ENCODE measurements at places on chromosomes 6 and 20.
A peak's percentile ranks its signal among the peaks of the same experiment; 100 is the strongest.

- DNase-seq, result no peak
Measured at GRCh38 chr6:76867182-76867581, 596.1 kb downstream of the HTR1B start.

GRCh38 chr20:36527331-36528125 lies 13.8 kb upstream of the MYL9 start:
- DNase-seq, result no peak

GRCh38 chr6:110949679-110950285 lies 8.7 kb upstream of the GTF3C6 start:
- no peak for DNase-seq

- no peak for DNase-seq
Measured at GRCh38 chr20:58312836-58313235, 3.3 kb downstream of the RAB22A start.

- DNase-seq, result peak; percentile 16
Measured at GRCh38 chr6:81812401-81812800, 59.9 kb upstream of the TENT5A start.

DNA sequence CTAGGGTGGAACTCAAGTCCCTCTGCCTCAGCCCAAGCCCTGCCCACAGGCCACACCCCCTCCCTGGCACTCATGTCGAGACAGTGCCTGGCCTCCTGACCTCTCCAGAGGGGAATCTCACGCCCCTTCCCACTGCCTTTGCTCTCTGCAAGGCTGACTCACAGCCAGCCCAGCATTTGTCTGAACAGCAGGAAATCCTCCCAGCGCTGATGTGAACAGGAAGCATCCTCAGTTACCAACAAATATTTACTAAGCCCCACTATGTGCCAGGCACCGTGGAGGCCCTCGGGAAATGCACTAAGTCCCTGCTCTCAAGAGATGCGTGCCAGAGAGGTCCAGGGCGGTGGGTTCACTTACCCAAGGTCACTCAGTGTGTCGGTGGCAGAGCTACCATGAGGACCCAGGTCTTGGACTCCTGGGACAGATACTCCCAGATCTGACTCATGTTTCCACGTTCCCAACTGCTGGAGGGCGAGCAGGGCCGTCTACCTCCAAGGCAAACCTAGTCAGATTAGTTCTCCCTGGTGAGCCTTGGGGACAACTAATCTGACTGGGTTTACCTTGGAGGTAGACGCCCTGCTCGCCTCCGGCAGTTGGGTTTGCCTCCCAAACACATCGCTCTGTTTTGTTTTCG lies 7.8 kb downstream of the ADA start:
- no peak for DNase-seq

DNA sequence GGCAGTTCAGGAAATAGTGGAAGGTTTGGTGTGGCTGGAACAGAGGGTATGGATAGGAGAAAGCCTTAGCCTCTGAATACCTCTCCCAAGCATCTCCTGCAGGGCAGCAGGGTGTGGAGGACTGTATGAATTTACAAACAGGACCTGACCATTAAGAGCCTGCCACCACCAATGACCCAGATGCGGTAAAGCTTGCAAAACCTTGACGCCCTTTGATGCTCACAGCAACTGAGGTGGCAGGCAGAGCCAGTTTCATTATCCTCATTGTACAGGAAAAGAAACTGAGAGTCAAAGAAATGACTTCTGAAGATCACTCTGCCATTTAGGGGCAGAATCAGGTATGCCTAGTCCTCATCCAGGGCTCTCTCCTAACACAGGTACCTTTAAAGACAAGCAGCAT lies 2.4 kb downstream of the HM13 start:
- no peak for DNase-seq

- DNase-seq, result no peak
Measured at GRCh38 chr6:30157999-30158398, 3.0 kb downstream of the TRIM10 start.

- DNase-seq, result no peak
Measured at GRCh38 chr6:25984265-25984664, 21.7 kb downstream of the TRIM38 start.

GRCh38 chr20:1686151-1686748 lies 28.7 kb upstream of the SIRPG start:
- DNase-seq, result no peak

- DNase-seq, result no peak
Measured at GRCh38 chr6:147728903-147729302, 220.4 kb downstream of the SAMD5 start.

GRCh38 chr20:35601990-35602389 lies 13.6 kb upstream of the SPAG4 start:
- DNase-seq, result no peak

- DNase-seq, result no peak
Measured at GRCh38 chr6:129555206-129555832, 154.7 kb downstream of the ARHGAP18 start.

- no peak for DNase-seq
Measured at GRCh38 chr20:33443006-33443511, 504 bp downstream of the SNTA1 start.

DNA sequence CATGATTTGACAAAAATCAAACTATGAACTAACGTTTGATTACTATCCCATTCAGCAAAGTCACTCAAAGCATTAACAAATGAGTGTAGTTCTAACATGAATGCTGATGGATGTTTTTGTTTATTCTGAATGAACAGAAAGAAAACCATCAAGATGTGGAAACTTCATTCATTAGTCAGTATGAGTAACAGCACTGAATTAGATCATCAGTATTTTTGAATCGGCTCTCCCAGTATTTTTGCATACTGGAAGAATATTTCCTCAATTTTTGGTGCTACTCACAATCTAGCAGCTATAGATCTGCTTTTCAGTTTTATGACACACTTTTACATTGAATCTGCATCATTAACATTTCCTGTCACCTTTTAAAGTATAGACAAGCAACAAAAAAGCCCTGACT lies 63.8 kb upstream of the CD83 start:
- no peak for DNase-seq

- no peak for DNase-seq
Measured at GRCh38 chr20:7038029-7038428, 270.5 kb downstream of the BMP2 start.

- DNase-seq, result no peak
Measured at GRCh38 chr6:37595859-37596258, 96.2 kb upstream of the CCDC167 start.

GRCh38 chr6:142361779-142362750 lies 60.3 kb downstream of the ADGRG6 start:
- DNase-seq, result no peak

- peak; percentile 6 for DNase-seq
Measured at GRCh38 chr6:18561037-18561750, 174.0 kb downstream of the RNF144B start.

DNA sequence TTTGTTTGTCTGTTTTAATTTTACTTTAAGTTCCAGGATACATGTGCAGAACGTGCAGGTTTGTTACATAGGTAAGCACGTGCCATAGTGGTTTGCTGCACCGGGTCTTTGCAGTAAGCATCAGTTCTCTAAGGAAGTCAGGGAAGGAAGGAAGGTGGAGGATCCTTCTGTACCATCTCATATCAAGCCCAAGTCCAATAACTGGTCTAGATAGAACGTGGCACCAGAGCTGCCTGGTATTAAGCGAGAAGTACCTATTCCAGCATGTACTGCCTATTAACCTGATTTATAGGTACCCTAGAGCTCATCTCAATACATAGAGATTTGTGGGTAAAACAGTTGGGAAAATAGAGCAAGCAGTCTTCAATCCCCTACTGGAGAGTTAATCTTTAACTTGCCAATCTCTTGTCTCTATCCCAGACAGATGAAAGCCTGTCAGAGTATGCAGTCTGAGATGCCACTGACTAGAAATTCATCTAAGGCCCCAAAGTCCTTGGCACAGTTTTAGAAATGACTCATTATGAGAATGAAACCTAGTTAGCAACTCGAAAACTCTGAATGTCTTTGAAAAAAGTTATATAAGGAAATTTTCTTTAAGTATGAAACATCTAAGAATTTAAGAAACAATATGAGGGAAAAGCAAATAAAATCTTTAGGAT lies 144.9 kb downstream of the TFAP2A start:
- no peak for DNase-seq

- peak; percentile 32 for DNase-seq
Measured at GRCh38 chr6:151948002-151948743, 140.7 kb downstream of the ESR1 start.

DNA sequence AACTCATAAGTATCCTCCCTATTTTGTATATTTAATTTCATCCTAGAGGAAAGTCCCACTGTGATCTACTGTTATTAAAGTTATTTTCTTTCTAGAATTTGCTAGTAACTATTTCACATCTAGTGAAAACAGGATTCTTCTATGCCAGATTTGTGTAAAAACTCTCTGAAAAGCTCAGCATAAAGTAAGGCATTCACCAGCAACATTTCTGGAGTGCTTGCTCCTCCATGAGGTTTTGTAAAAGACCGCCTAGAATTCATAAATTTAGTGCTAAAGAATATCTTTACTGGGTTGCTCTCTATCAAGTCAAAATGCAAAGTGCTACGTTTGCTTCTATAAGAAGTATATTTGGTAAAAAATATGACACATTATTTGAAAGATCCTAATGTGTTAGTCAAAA lies 173.5 kb upstream of the IRAK1BP1 start:
- no peak for DNase-seq

DNA sequence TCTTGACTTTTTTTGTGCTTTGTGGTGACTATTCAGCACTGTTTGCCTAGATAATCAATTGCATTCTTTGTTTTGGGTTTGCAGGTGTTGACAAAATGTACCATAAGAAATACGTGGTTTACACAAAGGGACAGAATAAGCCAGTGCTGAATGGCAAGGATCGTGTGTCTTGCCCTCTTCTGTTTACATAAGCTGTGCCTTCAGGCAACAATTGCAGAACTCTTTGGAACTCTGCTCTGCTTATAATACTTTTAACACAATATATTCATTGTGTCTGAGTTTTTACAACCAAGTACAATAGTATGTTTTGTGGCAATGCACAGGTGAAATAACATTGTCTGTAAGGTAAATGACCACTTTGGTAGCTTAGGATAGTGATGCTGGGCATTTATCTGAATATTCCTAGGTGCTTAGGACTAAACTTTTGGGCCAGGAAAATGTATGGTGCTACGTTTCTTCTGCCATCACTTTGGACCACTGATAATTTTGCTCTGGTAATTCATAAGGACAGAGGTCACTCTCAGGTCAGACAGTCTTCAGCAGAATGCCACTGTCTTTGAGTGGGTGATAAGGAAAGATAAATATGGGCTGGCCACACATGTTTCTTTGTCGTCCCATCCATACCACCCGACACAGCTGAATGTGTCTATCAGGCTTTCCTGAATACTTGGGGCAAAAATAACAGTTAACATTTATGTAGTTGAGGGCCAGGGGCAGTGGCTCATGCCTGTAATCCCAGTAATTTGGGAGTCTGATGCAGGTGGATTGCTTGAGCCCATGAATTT lies 344.6 kb upstream of the IMPG1 start:
- no peak for DNase-seq

- DNase-seq, result no peak
Measured at GRCh38 chr20:10536531-10536930, 101.4 kb downstream of the SLX4IP start.

- no peak for DNase-seq
Measured at GRCh38 chr6:15661853-15662325, 939 bp downstream of the DTNBP1 start.

DNA sequence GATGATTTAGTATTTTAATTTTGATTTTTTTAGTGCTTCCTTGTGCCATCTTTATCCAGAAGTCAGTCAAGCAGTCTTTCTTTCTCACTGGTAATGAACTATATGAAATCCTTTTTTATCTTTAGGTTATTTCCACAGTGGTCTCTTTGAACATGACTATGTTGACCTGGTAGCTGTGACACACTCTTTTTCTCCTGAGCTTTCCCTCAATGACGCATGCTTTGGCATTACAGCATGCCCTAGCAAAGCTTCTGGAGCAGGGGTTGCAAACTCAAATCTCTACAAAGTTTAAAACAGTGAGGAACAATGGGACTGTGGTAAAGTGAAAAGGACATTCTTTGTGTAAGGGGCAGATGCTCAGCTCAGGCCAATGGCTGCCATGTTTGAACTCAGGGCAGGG lies 4.5 kb upstream of the PLAGL1 start:
- no peak for DNase-seq

DNA sequence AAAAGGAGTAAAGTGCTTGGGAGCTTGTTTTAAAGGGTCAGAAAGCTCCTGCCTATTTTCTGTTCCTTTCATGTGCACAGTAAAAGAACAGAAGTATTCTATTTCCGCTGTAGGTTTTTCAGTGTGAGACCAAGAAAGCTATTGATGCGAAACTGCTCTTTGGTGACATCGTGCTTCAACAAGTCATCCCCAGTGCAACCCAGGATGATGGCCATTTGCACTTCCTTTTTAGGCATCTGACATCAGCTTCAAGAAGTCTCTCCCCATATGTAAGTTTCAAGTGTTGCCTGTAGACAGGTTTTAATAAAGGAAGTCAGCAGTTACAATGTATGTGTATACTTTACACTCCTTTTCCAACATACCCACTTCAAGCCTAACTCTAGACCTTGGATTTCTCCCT lies 131.6 kb downstream of the RFX6 start:
- DNase-seq, result no peak

GRCh38 chr6:109526905-109527628 lies 44.0 kb upstream of the ZBTB24 start:
- DNase-seq, result peak; percentile 83

GRCh38 chr6:161815965-161816364 lies 542.1 kb upstream of the AGPAT4 start:
- DNase-seq, result peak; percentile 50

GRCh38 chr20:19821606-19822005 lies 63.5 kb downstream of the RIN2 start:
- no peak for DNase-seq

DNA sequence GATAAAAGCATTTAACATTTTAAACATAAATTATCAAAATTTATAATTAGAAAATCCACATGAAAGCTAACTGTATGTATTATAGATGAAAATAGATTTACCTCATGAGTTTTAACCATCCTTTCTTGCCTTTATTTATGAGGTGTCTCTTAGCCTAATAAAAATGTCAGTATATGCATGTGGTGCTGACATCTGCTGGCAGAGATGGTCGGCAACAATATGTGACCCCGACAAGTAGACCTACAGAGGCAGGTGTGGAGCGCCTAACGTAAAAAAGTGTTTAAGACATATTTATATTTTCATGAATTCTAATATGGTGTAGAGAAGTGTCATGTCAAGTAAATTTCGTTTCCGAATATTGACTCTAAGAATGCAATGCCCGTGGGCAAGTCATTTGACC lies 149.0 kb upstream of the FUT9 start:
- peak; percentile 14 for DNase-seq

DNA sequence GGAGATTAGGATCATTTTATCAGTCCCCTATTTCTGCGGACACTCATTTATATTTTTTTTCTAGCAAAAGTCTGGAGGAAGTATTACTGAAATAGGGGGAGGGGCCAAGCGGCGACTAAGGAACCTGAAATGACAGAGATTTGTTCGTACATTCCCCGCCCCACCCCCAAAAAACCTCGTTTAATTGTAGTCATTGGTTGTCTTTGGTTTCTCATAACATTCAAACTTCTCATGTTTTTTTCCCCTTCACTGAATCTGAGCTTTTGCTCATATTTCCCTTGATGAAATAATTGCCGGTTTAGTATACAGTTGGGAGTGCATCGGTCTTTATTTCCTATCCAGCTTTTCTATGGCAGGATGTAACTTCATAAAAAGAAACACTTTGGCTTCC lies 768 bp upstream of the FYN start:
- DNase-seq, result peak; percentile 31

- DNase-seq, result no peak
Measured at GRCh38 chr6:37285861-37286311, 27.9 kb upstream of the TMEM217 start.

Data from Ammon's horn (tissue), 1 donor.